Choroid plexus epithelial cell (primary cell): ENCODE measurements at places on chromosomes 7 and 10.

DNA sequence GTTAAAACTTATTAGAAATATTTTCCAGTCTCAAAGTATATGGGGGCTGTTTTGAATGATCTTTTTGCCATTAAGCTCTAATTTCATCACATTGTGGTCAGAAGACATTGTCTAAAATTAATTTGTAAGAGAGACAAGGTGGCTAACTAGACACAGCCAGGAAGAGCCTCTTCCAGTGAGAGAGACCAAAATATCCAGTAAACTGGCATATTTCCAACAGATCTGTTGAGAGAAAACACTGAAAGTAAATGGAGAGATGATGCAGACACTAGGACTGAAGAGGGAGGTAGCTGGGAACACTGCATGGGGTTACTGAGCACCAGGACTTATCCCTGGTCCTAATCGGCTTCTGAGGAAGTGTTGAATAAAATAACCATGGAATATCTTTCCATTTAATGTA is 101.5 kb upstream of the TAS2R16 start:
- no peak for DNase-seq

GRCh38 chr10:80421050-80421706 is 12.8 kb downstream of the PRXL2A start:
- no peak for DNase-seq

DNA sequence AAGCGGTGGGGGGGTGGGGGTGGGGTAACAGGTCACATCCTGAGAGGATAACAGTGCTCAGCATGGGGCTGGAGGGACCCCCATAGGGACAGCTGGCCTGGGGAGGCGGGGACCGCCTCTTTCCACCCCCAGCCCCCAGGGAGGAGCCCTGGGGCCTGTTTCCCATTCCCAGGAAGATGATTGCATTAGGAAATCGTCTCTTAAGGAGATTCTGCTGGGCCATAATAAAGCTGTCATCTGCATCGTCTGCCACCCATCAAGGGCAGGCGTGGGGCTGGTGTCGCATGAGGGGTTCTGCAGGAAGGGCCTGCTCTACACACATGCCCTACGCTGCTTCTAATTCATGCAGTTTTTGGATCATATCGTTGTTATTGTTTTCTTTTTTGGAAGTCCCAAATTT is 17.2 kb downstream of the RET start:
- no peak for DNase-seq

- no peak for DNase-seq
Observed at GRCh38 chr7:128108641-128109423, 77.6 kb upstream of the LRRC4 start.

- peak; percentile 37 for DNase-seq
Observed at GRCh38 chr7:123051916-123052315, 56.4 kb upstream of the TAS2R16 start.

DNA sequence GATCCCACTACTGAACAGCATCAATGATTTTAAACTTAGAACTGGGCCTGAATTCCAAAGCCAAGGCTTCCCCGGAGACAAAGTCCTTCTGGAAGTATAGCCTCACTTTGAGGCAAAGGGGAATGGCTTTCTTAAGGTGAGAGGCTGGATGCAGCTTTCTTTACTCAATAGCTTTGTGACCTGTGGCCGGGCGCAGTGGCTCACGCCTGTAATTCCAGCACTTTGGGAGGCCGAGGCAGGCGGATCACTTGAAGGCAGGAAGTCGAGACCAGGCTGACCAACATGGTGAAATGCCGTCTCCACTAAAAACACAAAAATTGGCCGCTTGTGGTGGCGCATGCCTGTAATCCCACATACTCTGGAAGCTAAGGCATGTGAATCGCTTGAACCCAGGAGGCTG is 3.2 kb upstream of the FGFR2 start:
- DNase-seq: no peak

DNA sequence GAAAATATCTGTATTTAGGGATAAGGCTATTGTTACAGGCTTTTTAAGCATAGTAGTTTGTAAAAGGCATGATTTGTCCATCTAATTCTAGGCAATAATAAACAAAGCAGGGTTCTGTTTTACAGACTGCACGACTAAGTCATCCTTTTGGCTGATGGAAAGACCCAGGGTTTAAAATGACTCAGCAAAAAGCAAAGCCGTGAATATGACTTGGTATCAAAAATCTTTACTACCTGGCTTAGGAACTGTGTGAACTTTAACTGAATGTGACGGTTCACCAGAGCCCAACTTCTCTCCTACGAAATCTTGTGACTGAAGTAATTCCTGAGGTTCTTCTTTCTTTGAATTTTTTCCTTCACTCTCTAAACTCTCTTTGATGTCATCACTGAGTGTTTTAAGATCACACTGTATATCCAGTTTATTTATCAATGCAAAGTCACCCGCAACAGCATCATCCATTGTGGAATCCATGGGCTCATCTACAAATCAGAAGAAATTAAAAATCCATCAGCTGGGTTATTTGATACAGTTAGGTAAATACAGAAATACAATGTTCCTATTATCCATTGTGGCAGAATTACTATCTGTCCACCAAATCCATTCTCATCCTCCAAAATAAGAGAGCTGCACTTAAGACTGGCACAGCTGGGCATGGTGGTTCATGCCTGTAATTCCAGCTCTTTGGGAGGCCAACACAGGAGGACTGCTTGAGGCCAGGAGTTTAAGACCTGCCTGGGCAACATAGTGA is 17.0 kb downstream of the ATE1 start:
- DNase-seq: peak; percentile 62

DNA sequence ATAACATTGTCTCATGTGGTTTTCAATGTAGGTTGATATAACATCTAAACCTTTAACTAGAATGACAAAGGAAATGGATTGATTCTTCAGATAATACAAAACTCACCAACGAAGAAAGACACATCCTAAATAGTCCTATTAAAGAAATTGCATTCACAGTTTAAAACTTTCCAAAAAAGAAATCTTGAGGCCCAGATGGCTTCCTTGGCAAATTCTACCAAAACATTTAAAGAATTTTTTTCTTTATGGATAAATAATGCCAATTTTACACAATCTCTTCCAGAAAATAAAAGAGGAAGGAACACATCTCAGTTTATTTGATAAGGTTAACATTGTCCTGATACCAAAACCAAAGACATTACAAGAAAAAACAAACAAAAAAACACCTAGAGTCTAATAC is 349.5 kb downstream of the CALN1 start:
- no peak for DNase-seq

DNA sequence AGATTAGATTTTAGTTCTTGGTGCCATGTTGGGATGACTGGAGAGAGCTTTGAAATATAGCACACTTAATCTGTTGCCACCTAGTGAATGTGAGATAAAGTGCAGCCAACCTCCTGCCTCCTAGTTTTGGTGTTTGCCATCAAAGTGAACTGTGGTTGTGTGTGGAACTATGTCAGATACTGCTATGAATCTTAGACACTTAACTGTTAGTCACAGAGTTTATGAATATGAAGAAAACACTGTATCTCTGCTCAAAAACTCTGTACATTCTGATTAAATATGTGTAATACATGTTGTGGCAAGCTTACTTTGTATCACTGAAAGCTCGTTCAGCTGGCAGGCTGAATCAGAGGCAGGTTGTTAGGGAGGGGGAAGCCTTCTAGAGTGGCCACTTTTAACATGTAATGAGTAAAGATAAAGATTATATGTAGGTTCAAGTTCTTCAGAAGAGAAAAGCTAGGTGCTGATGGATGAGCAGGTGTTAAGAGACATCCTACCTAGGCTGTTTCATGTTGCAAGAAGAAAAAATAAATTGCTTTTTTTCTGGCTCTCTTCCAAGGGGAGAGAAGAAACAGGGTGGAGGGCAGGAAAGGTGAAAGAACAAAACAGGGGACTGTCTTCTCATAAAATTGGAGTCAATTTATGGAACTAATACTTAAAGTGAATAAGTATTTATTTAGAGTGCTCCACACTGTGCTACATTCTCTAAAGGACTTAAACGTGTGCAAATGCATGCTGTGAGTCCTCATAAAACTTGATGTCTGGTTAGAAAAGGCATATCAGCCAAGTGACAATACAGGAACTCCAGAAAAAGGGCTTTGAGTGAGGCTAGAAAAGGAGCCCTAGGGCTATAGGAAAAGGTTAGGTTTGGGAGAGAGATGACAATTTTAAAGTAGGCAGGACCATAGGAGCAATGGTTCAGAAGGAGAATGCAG is 14.1 kb upstream of the LAMB1 start:
- peak; percentile 70 for DNase-seq

DNA sequence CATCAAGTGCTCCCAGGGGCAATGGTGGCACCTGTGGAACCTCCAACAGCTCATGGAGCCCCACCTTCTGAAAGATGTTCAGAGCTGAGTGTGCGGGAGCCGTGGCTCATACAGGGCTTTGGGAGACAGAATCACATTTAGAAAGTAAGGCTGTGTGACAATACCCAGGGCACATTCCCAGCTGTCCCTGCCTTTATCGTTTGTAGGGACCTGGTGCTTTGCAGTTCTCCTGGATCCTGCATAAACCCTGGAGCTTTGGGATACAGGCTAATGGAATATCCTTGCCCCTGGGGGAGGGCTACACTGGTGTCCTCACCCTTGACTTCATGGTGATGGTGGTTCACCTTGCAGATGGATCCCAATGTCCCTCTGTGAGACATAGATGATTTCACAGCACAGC is 134.8 kb upstream of the LAMB4 start:
- no peak for DNase-seq

GRCh38 chr7:95609277-95609971 is 13.1 kb upstream of the PDK4 start:
- peak; percentile 82 for DNase-seq

DNA sequence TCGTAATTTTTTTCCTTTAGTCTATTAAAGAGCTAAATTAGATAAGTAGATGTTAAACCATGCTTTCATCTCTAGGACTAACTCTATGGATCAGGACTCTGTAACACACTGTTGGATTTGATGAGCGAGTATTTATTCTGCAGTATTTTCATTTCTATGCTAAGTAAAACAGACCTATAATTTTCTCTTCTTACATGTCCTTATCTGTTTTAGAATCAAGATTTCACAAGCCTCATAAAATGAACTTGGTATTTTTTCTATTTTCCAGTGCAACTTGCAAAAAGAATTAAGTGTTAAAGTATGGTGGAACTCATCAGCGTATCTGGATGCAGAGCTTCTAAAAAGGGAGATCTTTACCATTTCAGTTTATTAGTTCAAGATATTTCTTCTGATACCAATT is 2.4 kb downstream of the CACUL1 start:
- no peak for DNase-seq

DNA sequence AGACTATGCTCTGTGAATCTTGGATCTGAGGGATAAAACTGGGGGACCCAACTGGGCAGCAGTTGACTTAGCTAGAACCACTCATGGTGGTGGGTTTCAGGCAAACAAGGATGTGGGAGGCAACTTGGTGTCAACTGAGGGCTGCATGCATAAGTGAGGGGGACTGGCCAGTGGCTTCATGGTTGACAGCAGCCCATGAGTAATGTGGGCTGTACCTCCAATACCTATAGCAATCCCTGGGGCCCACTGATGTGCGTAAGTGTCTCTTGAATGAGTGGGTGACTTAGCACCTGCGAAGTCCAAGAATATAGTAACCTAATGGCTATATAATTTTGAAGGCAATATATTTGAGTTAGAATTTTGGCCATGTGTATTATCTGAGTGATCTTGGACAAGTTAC is 13.7 kb upstream of the MAP3K8 start:
- no peak for DNase-seq

DNA sequence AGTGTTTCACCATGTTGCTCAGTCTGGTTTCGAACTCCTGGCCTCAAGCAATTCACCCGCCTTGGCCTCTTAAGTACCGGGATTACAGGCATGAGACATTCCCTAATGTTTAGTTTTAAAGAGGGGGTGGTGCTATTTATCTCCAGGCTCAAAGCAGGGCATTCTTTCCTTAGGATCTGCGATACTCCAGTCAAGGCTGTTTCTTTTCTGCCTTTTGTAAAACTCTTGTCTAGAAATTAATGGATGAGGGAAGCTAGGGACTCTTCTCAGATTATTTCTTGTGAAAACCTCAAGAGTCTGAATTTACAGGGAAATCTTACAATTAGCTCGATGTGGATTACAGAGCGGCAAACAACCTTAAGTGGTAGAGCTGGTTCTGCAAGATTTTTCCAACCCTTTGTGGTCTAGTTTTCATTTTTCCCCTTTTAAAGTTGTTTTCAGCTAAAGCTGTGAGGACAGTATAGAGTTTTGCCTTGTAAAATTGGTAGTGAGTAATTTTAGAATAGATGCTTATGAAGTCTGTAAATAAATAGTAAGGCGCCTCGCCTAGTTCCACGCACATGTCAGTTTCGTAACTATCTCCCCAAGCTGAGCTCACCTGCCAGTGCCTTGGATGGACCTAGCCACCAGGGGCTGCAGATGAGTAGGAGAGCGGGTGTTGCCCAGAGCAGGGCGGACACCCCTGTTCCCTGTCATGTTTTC is 53.1 kb downstream of the CUX1 start:
- DNase-seq: no peak

DNA sequence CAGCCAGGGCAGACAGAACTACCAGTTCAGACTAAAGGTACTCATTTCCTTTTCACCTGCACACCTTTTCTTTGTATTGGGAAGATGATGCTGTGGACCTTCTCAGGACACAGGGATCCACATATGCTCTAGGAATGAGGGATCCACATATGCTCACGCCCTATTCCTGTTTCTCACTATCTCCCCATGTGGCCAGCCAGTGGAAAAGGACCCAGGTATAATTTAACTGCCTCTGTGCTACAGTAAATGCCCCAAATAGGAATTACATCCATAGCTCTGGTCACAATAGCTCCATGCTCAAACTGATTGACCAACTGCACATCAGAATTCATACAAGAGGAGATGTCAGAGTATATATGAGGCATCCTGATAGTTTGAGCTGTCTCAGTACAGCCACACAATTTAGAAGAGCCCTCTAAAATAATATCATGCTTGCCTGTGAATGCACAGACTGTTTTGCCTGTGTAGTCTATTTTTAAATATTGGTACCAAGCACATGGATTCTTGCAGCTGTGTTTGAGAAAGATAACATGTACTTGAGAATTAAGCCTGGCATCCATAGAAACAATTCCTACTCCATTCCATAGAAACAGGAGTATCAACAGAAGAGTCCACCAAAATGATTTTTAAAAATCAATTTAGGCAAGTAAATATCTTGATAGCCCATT is 43.7 kb downstream of the CTTNBP2 start:
- no peak for DNase-seq

- DNase-seq: no peak
Observed at GRCh38 chr7:157513162-157513621, 176.4 kb downstream of the DNAJB6 start.

DNA sequence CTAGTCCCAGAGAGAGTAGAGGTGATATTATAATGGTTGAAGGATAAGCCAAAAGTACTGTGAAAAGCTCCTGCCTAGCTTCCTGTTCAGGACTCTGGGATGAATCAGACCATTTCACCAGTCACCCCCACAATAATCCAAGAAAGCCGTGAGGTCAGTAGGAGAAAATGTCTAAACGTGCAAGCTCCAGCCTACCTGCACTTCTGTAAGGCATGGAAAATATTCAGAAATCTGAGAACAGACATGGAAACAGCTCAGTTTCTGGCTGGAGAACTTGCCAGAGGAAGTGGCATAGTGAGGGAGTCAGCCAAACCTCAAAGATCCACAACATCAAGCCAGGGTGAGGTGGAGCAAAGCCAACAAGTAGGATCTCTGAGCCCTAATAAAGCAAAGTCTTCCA is 58.2 kb downstream of the ELAPOR2 start:
- no peak for DNase-seq
